SJCRH30 (cell line): ENCODE measurements at places on chromosomes 2 and 18.

- no peaks in the 10 kb centered on the region for H3K4me1 ChIP-seq
- H3K27me3 ChIP-seq = no peaks in the 10 kb centered on the region
- H3K27ac ChIP-seq = no peak overlapping the region
- H3K36me3 ChIP-seq = no peaks in the 10 kb centered on the region
- no peak overlapping the region for H3K4me3 ChIP-seq
These were observed 187.1 kb upstream of the PIK3C3 start for GRCh38 chr18:41767960-41768359.

DNA sequence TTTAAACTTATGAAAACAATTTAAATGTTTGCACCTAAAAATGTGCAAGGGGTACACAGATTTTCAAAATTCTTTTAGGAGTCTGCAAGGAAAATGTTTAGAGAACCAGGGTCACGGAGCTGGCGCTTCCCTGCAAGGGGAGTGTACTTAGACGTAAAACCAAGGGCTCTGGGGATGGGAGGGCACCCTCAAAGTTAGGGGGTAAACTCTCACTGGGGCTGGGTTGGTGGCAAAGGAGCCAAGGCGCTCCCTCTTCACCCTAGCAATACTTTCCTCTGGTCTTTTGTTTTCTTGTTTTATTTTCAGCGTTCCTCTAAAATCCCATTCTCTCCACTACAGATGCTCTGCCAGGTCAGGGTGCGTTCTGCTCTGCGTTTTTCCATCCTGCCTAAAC is 20.0 kb downstream of the TMEM247 start:
- peak; percentile 32 for DNase-seq
- peak overlapping the region; percentile 64 for H3K4me3 ChIP-seq
- no peaks in the 10 kb centered on the region for H3K36me3 ChIP-seq
- H3K4me1 ChIP-seq = no peaks in the 10 kb centered on the region
- H3K27ac ChIP-seq = peak overlapping the region; percentile 61; the same call in 1 of the 2 replicates
- H3K27me3 ChIP-seq = no peaks in the 10 kb centered on the region

DNA sequence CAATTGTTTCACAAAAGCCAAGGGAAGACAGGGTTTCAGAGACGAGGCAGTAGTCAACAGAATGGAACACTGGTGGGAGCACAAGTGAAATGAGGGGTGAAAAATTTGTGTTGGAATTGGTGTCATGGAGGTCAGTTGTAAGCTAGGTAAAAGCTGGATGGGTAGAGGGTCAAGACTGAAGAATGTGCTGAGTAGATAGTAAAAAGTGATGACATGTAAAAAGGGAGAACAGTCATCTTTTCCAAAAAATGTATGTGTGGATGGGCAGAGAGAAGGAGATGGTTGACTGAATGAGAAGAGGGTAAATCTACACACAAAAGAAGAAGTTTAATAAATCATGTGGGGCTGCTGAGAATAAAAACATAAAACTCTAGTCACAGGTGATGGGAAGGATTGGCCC is 92.7 kb upstream of the COL3A1 start:
- H3K27ac ChIP-seq = no peak overlapping the region
- DNase-seq = no peak
- no peaks in the 10 kb centered on the region for H3K36me3 ChIP-seq
- H3K4me3 ChIP-seq = no peak overlapping the region

DNA sequence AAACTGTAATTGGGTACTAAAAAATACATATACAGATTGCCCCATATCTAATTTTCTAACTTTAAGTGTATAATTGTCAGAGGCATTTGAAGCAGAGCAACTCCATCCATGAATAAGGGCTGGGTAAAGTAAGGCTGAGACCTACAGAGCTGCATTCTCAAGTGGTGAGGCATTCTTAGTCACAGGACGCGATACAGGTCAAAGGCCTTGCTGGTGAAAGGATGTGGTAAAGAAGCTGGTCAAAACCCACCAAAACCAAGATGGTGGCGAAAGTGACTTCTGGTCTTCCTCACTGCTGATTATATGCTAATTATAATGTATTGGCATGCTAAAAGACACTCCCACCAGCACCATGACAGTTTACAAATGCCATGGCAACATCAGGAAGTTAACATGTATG is 50.0 kb downstream of the SLC8A1 start:
- H3K27me3 ChIP-seq = no peaks in the 10 kb centered on the region
- H3K4me1 ChIP-seq = peaks cover 33% of the 10 kb centered on the region
- H3K36me3 ChIP-seq = no peaks in the 10 kb centered on the region
- DNase-seq = peak; percentile 31
- H3K4me3 ChIP-seq = no peak overlapping the region

- no peak overlapping the region for H3K4me3 ChIP-seq
- no peaks in the 10 kb centered on the region for H3K4me1 ChIP-seq
- H3K27ac ChIP-seq = no peak overlapping the region
- DNase-seq = no peak
These were observed 75.0 kb downstream of the SLC66A2 start for GRCh38 chr18:79876497-79876896.

DNA sequence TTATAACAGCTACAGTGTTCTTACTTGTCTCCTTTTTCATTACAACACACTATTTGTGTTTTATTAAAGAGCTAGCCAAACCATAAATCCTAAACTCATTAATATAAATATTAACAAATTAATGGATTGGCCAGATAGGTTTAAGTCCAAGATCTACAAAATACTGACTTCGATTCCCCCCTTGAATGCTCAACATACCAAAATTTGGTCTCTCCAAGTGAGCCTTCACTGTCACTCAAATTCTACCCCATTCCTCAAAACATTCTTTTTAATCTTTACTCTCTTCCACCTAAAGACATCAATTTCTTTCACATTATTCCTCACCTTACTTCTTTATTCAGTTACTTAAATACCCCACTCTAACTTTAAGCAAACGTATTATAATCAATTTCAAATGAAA is 281.5 kb downstream of the ICOS start:
- H3K27me3 ChIP-seq = no peaks in the 10 kb centered on the region
- no peak overlapping the region for H3K27ac ChIP-seq
- H3K36me3 ChIP-seq = no peaks in the 10 kb centered on the region
- no peak overlapping the region for H3K4me3 ChIP-seq
- no peaks in the 10 kb centered on the region for H3K4me1 ChIP-seq

DNA sequence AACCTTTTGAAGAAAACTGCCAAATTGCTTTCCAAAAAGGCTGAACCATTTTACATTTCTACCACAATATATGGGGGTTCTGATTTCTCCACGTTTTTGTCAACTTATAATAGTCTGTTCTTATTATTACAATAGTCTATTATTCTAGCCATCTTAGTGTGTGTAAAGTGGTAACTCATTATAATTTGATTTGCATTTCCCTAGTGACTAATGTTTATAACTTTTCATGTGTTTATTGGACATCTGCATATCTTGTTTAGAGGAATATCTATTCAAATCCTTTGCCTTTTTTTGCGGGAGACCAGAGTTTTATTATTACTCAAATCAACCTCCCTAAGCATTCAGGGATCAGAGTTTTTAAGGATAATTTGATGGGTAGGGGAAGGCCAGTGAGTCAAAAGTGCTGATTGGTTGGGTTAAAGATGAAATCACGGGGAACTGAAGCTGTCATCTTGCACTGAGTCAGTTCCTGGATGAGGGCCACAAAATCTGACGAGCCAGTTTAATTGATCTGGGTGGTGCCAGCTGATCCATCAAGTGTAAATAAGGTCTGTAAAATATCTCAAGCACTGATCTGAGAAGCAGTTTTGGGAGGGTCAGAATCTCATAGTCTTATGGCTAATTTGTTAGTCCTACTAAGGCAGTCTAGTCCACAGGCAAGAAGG is 303.4 kb upstream of the NCKAP5 start:
- DNase-seq = no peak
- H3K27me3 ChIP-seq = no peaks in the 10 kb centered on the region
- no peaks in the 10 kb centered on the region for H3K4me1 ChIP-seq

- no peaks in the 10 kb centered on the region for H3K27me3 ChIP-seq
- no peak overlapping the region for H3K27ac ChIP-seq
- H3K4me1 ChIP-seq = no peaks in the 10 kb centered on the region
- DNase-seq = no peak
- H3K36me3 ChIP-seq = peaks cover 19% of the 10 kb centered on the region
These were observed 85.1 kb downstream of the UGP2 start for GRCh38 chr2:63926815-63927214.
